ENCODE measurements at places on chromosomes 13 and 19.

- DNase-seq: no peak
Observed at GRCh38 chr13:51726446-51727193, 77.3 kb downstream of the DHRS12 start.

DNA sequence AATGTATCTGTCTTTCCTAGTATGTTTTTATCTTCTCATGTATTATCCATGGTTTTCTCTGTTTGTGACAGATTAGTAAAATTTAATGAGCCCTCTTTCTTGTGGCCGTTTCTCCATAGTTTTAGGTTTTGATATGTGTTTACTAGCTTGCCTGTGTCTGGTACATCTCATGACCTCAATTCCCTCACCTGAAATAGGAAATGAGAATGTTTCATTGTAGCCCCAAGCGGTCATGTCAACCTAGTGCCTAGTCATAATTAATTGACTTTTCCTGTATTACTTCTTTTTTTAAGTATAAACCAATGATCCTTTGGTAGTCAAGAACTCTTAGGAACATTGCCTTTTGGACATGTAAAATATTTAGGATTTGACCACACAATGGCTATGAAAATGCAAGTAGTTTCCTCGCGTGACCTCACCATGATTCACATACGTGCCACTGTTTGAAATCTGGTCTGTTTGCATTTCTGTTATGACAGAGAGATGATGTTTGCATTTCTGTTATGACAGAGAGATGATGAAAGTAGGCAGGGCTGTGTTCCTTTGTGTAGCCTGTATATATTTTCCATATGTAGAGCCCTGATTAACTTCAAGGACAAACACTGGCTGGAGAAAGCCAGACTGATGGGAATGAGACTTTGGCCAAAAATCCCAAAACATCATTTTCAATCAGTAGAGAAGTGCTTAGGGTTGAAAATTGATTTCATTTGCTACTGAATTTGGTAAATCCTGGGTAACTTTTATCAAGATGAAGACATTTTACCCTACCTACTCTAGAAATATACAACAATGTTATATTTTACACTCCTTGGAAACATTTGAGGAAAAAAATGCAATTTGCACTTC lies 104.8 kb downstream of the TNFRSF19 start:
- no peak for DNase-seq

DNA sequence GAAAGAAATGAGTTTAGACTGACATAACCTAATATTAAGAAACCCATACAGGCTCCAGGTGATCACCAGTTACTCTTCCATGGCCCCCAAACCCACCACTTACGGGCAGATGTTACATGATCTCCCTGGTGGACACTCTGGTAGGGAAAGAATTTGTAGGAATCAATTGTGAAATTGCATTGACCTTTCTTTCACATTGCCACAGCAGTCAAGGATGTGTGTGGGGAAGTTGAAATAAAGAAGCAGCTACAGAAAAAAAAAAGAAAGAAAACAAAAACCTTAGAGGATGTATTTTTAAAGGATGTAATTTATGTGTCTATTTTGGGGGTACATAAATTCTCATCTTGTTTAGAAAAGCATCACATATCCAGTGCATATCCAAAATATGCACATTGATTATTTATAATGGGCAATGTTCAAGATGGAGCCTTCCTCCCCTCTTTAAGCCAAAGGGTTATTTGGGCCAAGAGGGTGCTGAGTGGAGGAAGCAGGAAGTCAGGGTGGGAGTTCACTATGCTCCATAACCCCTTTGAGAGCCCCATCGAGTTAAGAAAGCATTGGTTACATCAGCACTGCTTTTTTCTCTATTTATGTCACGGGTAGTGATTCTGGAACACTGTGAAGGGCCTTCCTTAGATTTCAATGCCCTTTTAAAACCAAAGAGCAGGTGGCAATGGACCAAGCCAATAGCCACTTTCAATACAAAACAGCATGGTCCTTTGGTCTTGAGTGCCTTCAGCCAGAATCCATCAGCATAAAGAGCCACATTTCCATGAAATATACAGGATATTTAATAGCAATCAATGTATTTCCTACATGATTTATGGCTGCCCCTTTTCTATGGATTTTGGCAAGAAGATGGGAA lies 169.6 kb downstream of the LACC1 start:
- no peak for DNase-seq

DNA sequence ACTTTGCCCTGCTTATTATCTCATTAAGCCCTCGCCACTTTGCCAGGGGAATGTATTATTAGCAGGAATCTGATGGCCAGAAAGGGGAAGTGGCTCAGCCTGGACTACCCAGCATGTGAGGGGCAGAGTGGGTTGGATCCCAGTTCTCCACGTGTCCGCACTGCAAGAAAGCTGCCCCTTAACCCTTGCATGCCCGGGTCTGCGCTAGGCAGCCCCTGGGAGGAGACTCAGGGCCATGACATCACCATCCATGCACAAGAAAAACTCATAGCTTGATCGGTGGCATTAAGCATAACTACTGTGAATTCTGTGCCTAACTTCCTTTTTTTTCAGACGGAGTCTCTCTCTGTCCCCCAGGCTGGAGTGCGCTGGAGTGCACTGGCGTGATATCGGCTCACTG lies 8.9 kb downstream of the CACNG8 start:
- no peak for DNase-seq

DNA sequence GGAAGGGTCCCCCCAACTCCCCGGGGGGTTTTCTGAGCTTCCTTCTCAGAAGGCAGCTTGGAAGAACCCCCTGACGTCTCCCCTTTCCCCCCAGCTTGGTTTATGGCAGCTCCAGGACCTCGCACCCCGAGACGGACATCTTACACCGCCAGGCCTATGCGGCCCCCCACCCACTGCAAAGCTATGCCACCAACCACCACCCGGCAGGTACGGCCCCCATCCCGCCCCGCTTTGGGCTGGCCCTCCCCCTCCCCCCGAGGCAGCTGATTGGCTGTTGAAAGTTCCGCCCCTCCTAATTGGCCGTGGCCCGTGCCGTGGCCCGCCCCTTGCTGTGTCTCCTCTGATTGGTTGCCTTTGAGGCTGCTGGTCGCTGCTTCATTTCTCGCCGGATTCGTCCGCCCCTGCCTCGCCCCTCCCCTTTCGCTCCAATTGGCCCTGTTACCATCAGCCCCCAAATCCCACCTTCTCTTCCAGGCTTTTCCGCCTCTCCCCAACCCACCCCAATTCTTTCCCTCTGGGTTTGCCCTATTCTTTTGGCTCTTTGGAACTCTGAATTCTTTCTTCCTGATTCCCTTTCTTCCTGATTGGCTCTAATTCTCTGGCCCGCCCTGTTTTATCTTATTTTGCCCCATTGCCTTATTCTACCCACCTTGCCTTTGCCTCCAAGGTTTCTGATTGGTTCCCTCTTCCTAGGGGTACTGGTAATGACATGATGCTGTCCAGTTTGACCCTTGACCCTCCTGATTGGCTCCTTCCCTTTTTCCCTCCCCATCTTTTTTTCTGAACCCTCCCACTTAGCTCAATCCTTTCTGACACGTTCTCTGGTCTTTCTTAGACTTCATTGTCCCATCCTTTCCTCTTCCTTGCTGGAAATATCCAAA lies 2.5 kb downstream of the PRR12 start:
- DNase-seq: peak; percentile 100

GRCh38 chr13:21744149-21744548 lies 73.3 kb downstream of the FGF9 start:
- DNase-seq: no peak

- no peak for DNase-seq
Observed at GRCh38 chr19:33714149-33714548, 82.5 kb upstream of the KCTD15 start.

DNA sequence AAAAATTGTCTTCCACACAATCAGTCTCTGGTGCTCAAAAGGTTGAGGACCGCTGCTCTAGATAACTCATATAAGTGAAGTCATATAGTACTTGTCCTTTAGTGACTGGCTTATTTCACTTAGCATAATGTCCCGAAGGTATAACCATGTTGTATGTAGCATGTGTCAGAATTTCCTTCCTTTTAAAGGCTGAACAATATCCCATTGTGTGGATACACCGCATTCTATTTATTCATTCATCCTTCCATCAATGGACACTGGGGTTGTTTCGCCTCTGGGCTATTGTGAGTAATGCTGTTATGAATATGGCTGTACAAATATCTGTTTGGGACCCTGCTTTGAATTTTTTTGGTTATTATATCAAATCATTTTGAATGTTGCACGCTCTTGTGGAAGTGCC lies 4.6 kb upstream of the LYPD5 start:
- no peak for DNase-seq

DNA sequence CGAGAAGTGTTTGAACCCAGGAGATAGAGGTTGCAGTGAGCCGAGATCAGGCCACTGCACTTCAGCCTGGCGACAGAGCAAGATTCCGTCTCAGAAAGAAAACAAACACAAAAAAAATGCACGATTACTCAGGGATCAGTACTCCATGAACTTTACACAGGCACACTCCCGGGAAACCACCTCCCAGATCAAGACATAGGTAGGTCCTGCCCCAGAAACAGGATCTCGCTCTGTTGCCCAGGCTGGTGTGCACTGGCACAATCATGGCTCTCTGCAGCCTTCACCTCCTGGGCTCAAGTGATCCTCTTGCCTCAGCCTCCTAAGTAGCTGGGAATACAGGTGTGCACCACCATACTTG lies 11.2 kb downstream of the VASP start:
- DNase-seq: no peak

DNA sequence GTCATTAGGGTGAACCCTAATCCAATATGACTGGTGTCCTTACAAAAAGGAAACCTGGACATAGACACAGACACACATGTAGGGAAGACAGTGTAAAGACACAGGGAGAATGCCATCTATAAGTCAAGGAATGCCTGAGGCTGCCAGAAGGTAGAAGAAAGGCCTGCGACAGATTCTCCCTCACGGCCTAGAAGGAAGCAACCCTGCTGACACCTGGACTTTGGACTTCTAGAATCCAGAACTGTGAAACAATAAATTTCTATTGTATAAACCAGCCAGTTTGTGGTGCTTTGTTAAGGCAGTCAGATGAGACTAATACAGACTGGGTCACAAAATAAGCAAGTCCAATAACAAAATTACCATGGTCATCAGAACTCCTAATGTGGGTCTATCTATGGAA lies 120.4 kb downstream of the ENOX1 start:
- no peak for DNase-seq

- DNase-seq: no peak
Observed at GRCh38 chr19:51811344-51811743, 16.4 kb downstream of the FPR3 start.

- DNase-seq: no peak
Observed at GRCh38 chr13:94664889-94665288, 47.5 kb downstream of the SOX21 start.

DNA sequence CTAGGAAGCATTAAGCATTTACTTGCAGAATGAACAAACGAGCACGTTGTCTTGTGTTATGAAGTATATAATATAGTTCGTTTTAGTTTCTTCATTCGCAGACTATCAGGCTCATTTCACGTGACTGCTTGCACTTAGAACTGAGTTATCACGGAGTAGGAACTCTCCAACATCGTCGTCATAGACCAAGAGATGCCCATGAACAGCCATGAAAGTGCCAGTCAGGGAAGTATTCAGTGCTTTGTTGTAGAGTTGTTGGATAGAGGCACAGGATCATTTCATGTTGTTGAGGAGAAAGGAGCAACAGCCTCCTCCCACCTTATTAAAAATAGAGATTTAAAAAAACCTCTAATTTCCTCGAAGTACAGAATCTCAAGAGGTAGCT lies 977 bp upstream of the IL17D start:
- DNase-seq: no peak

GRCh38 chr19:39937787-39938186 lies 3.4 kb upstream of the FCGBP start:
- no peak for DNase-seq

- DNase-seq: no peak
Observed at GRCh38 chr13:91203430-91203829, 144.1 kb upstream of the MIR17HG start.

GRCh38 chr19:4636151-4636717 lies 3.1 kb upstream of the TNFAIP8L1 start:
- peak; percentile 82 for DNase-seq

- no peak for DNase-seq
Observed at GRCh38 chr19:38213911-38214625, 10.0 kb downstream of the DPF1 start.

- no peak for DNase-seq
Observed at GRCh38 chr13:26983543-26984320, 187.9 kb downstream of the USP12 start.

- DNase-seq: no peak
Observed at GRCh38 chr19:9566729-9567128, 17.6 kb downstream of the ZNF121 start.

GRCh38 chr13:38636073-38636472 lies 50.8 kb upstream of the FREM2 start:
- no peak for DNase-seq

DNA sequence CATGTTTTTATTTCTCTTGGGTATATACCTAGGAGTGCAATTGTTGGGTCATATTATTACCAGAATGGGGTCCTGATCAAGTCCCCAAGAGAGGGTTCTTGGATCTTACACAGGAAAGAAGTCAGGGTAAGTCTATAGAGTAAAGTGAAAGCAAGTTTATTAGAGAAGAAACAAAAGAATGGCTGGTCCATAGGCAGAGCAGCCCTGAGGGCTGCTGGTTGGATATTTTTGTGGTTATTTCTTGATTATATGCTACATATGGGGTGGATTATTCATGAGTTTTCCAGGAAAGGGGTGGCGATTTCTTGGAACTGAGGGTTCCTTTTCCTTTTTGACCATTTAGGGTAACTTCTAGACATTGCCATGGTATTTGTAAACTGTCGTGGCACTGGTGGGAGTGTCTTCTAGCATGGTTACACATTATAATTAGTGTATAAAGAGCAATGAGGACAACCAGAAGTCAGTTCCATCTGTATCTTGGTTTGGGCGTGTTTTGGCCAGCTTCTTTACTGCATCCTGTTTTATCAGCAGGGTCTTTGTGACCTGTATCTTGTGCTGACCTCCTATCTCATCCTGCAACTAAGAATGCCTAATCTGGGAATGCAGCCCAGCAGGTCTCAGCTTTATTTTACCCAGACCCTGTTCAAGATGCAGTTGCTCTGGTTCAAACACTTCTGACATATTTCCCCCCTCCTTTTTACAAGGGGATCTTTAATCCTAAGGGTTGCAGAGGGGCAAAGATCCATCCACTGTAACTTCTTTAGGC lies 41.1 kb downstream of the CEACAM1 start:
- DNase-seq: no peak

DNA sequence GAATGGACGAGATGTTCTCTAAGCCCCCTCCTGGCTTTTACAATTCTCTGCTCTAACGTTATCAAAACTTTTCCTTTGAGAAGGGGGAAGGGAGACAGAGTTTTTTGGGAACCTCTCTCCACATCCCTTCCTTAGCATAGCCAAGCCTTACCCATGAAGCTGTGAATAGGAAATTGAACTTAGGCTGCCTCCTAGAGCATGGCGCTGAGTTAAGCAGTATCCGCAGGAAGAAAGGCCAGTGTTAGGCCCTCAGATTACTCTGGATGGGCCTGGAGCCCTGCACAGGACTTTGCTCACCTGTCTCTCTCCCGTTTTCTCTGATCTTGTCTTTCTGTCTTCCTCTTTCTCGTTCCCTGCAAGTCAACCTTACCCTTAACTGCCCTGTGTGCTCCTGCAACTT lies 39.6 kb downstream of the CYP2B6 start:
- DNase-seq: no peak

- DNase-seq: no peak
Observed at GRCh38 chr13:43846496-43847158, 32.9 kb downstream of the CCDC122 start.

GRCh38 chr13:112869202-112870050 lies 99.6 kb upstream of the MCF2L start:
- no peak for DNase-seq

- DNase-seq: no peak
Observed at GRCh38 chr13:20967340-20967739, 64.8 kb upstream of the XPO4 start.

GRCh38 chr19:50478901-50479715 lies 2.5 kb upstream of the GARIN5A start:
- DNase-seq: no peak

GRCh38 chr13:37257706-37258105 lies 152.2 kb upstream of the CSNK1A1L start:
- DNase-seq: no peak
